ENCODE measurements at places on chromosomes 12 and 14. TPM values are rescaled to one million over a fixed set of nuclear protein-coding genes. Genes with fewer than 3 reads are reported as not detected.

Gene AREL1
- 21.6 TPM for total RNA-seq

DNA sequence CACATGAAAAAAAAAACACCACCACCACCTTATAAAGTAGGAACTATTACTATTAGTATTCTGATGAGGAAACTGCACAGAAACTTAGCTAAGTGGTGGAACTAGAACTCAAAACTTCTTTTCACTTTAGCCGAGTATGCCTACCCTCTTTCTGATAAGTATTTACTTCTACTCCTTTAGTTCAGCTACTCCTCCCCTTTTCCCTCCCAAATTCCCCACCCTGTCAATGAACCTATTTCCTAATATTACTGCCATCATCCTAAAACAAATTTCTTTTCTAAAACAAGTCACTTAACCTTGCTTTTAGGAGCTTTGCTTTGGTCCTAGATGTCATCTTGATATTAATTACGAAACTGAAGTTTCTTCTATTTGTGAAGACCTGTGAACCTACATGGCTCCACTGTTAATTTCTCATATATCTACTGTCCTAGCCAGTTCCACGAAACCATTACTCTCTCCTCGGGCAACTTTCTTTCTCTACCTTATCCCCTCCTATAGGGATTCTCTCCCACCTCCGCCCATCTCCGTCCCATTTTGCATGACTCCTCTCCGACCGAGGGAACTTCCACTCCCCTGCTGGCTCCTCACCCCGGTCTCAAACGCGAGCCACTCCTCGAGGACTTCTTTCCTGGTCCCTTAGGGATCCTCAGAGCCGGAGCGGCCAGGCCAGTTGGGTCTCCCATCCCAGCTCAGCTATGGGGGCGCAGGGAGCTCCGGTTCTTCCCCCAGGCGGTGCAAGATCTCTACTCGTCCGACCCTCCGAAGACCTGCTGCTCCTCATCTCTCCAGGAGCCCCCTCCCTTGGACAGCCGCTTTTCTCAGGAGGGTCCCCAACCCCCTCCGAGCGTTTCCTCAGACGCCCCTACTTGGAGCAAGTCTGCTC, 1.1 kb downstream of the NUMB start:
- peak overlapping the region; percentile 94 for H3K27ac ChIP-seq
- no peaks in the 10 kb centered on the region for H3K36me3 ChIP-seq
- DNase-seq: peak; percentile 92

DNA sequence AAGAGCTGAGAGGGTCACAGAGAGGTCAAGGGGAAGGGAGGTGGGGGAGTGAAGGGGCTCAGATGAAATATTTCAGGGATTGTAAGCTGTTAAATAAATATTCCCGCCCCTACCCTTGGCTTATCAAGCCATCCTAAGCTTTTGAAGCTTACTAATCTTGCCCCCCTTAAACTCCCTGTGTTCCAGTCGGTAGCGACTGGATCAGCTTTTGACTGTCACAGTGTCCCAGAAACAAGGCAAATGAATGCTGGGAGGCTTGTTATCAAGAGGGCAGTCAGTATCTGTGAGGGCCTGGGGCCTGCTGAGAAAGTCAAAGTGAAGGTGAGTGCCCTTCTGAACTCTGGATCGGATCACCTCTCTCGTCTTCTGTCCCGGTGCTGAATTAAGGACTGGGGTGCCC, 128.1 kb downstream of the DACT1 start:
- no peak for DNase-seq
- no peaks in the 10 kb centered on the region for H3K27me3 ChIP-seq
- H3K4me3 ChIP-seq: no peak overlapping the region
- H3K4me1 ChIP-seq: no peaks in the 10 kb centered on the region
- H3K36me3 ChIP-seq: no peaks in the 10 kb centered on the region
- no peak overlapping the region for H3K27ac ChIP-seq

- no peak overlapping the region for H3K27ac ChIP-seq
- H3K27me3 ChIP-seq: no peaks in the 10 kb centered on the region
- H3K4me3 ChIP-seq: no peak overlapping the region
- no peak for DNase-seq
- H3K4me1 ChIP-seq: no peaks in the 10 kb centered on the region
Observed at GRCh38 chr12:76698966-76699365, 64.9 kb upstream of the ZDHHC17 start.

DNA sequence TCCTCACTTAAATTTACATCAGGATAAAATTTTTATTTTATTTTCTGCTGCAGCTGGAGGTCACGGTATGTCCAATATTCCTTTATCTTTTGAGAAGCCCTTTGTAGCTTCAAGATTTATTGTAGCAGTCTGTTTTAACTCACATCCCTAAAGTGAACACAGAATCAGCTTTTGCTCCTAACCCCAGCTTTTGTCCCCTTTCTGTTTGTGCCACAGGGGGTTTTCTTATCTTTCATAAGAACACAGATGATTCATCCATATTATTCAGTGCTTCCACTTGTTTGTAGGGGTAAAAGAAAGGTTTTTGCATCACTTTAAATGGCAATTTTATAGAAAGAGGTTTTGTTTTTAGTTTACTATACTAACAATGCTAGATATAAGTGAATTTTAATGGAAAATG, 21.8 kb upstream of the PIK3C2G start:
- no peaks in the 10 kb centered on the region for H3K4me1 ChIP-seq
- H3K27ac ChIP-seq: no peak overlapping the region
- H3K4me3 ChIP-seq: no peak overlapping the region
- DNase-seq: no peak
- no peaks in the 10 kb centered on the region for H3K36me3 ChIP-seq

- H3K4me1 ChIP-seq: peaks cover 5% of the 10 kb centered on the region
- H3K27me3 ChIP-seq: no peaks in the 10 kb centered on the region
- no peak overlapping the region for H3K27ac ChIP-seq
- no peak overlapping the region for H3K4me3 ChIP-seq
- no peaks in the 10 kb centered on the region for H3K36me3 ChIP-seq
Observed at GRCh38 chr14:58575956-58576355, 61.8 kb upstream of the DACT1 start.

DNA sequence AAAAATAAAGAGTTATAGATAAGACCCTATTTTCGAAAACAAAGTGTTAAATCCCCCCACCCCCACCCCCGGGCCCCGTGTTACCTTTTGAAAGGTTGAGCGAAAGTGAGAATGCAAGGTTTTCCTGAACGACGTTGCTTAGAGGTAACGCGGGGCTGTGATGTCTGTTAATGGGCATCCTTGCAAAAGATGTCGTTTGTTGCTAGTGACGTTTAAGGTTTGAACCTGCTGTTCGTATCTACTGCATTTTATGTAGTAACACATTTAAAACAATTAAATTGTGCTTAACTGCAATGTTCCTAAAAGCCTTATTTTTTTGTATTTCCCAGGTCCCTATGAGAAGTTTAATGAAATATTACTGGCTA, 1.2 kb downstream of the CPSF6 start:
- no peaks in the 10 kb centered on the region for H3K27me3 ChIP-seq
- no peak for DNase-seq
- H3K36me3 ChIP-seq: no peaks in the 10 kb centered on the region
- H3K4me1 ChIP-seq: peaks cover 29% of the 10 kb centered on the region

DNA sequence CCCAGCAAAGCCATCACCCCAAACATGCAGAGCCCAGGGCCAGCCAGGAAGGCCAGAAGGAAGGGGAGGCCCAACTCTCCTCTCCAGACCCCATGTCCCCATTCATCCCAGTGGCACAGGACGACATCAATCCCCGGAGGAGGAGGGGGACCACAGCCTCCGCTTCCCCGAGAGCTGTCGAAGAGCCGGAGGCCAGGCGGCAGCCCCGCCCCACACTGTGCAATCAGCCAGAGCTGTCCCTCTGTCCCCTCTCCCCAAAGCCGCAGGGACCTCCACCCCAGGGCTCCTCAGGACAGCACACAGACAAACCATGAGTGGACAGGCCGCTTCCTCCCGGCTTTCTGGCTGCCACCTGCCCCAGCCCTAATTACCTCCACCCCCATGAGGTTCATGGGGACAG, 16.8 kb downstream of the RAB35 start:
- no peak for DNase-seq
- no peak overlapping the region for H3K4me3 ChIP-seq
- peaks cover 35% of the 10 kb centered on the region for H3K36me3 ChIP-seq
- H3K4me1 ChIP-seq: peaks cover 51% of the 10 kb centered on the region

DNA sequence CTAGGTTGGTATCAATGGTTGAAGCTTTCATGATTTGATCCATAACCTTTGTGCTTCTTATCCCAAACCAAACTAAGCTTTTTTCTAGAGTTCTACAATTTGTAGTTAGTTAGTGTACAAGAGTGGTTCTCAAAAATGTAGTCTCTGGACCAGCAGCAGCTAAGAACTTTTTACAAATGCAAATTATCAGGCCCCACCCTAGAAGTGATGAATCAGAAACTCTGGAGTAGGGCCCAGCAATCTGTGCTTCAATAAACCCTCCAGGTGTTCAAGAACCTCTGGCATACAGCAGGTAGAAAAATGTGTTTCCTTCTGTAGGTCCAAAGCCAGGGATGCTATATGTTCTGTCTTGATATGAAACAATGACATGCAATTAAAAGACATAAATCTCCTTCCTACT, 26.1 kb upstream of the ACTR6 start:
- no peak overlapping the region for H3K27ac ChIP-seq
- no peak for DNase-seq
- H3K27me3 ChIP-seq: no peaks in the 10 kb centered on the region
- H3K4me1 ChIP-seq: peaks cover 19% of the 10 kb centered on the region

DNA sequence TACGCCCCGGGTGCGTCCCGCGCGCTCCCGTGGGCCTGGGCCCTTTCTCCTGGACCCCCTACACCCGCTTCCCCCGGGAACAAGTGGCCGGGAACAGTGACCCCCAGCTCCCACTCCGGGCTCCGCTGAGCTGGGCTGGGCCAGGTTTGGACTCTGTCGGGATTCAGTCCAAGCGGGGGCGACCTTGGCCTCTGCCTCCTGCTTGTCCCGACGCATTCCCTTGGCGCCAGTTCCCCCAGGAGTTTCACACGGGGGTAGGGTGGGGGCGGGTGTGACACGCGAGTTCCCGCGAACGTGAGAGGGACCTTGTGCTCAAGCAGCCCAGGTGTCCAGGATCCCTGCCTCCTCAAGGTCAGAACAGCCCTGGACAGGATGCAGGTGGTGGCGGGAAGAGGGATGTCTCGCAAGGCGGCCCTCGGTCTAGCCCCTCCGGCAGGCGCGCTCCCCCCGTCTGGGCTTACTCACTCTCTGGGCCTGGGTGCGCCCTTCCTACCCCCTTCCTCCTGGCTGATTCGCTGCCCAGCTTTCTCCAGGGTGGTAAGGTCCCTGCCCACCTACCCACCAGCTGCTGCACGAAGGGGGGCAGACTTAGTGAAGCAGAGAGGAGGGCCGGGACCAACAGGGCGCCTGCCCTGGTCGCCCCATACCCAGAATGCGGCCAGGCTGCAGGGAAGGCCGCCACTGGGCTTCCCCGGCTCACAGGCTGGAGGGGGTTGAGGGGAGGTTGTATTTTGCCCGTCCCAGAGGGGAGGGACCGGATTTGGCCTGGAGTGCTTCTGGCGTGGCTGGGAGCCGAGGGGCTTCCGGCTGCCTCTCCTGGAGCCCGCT, 862 bp downstream of the CRIP2 start:
- peak overlapping the region; percentile 99 for H3K4me3 ChIP-seq
- peaks cover 92% of the 10 kb centered on the region for H3K4me1 ChIP-seq
- H3K36me3 ChIP-seq: peaks cover 3% of the 10 kb centered on the region
- peak overlapping the region; percentile 92 for H3K27ac ChIP-seq
- peaks cover 3% of the 10 kb centered on the region for H3K27me3 ChIP-seq

Gene LAG3
- 4.0 TPM for total RNA-seq

DNA sequence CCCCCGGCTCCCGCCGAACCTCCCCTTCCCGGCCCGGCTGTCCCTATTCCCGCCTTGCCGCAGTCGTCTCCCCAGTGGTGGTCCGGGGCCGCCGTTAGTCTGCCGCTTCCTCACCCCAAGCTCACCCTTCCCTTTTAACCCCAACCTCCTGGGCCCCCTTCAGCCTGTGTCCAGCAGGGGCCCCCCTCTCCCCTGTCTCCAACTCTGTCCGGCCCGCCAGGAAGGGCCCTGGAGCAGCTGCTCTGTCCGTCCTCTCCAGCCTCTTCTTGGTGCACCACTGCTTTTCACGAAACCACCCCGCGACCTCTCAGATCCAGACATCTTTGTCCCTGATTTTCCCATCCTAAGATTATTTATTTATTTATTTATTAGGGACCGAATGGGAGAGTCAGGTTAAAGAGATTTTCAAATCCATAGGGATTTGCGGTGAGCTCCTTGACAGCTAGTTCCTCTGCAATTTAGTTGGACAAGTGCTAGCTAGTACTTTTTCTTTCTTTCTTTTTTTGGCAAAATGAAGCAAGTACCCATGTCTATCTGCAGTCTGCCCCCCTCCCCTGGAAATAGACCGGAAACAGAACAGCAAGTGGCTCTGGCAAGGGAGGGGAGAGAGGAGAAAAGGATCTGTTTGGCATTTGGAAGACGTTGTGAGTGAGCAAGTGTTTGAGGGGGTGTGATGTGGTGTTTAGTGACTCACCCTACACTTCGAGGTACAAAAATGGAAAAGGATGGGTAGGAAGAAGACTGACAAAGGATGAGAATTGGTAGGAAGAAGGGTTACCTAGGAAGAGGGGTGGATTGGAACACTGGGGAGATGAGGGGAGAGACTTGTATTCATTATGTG, 632 bp downstream of the UBR7 start:
- DNase-seq: no peak
- peaks cover 22% of the 10 kb centered on the region for H3K36me3 ChIP-seq
- peak overlapping the region; percentile 79 for H3K27ac ChIP-seq
- H3K4me1 ChIP-seq: peaks cover 46% of the 10 kb centered on the region
- H3K27me3 ChIP-seq: no peaks in the 10 kb centered on the region

- H3K4me1 ChIP-seq: no peaks in the 10 kb centered on the region
- DNase-seq: no peak
- no peak overlapping the region for H3K27ac ChIP-seq
- H3K36me3 ChIP-seq: no peaks in the 10 kb centered on the region
Observed at GRCh38 chr14:80264702-80265101, 53.4 kb upstream of the DIO2 start.

DNA sequence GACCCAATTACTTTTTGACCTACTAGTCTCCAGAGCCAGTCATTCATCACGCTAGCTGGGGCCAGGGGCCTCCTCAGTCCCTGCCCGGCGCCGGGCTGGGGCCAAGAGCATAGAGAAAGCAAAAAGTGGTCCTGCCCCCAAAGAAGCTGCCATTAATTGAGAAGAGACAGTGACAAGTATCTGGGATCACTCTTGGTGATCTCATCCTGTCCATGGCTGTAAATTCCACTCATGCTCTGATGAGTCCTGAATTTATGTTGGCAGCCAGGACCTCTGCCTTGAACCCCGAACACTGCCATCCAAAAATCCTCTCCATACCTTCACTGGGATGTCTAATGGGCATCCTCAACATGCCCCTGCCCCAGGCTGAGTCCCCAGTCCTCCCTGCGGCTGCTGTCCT, 34.4 kb upstream of the DLK1 start:
- H3K36me3 ChIP-seq: no peaks in the 10 kb centered on the region
- no peak for DNase-seq
- no peak overlapping the region for H3K27ac ChIP-seq
- H3K27me3 ChIP-seq: no peaks in the 10 kb centered on the region
